Body of pancreas (tissue), 4 donors: ENCODE measurements at places on chromosomes 3 and 15. TPM values are rescaled to one million over a fixed set of nuclear protein-coding genes. Genes with fewer than 3 reads are reported as not detected.

Gene LARP6
- 20.0 TPM for total RNA-seq

Gene UROC1
- total RNA-seq = not detected

Gene BOC
- 29.6 TPM for total RNA-seq

Gene RTP4
- 2.0 TPM for total RNA-seq

Gene BCHE
- 0.52 TPM for total RNA-seq

Gene ASB14
- total RNA-seq = not detected

Gene MESP2
- total RNA-seq = 1.8 TPM

Gene MESD
- 22.3 TPM for total RNA-seq

Gene GPR62
- total RNA-seq = not detected

Gene SPINT1
- 110 TPM for total RNA-seq

Gene TM4SF4
- 149 TPM for total RNA-seq

DNA sequence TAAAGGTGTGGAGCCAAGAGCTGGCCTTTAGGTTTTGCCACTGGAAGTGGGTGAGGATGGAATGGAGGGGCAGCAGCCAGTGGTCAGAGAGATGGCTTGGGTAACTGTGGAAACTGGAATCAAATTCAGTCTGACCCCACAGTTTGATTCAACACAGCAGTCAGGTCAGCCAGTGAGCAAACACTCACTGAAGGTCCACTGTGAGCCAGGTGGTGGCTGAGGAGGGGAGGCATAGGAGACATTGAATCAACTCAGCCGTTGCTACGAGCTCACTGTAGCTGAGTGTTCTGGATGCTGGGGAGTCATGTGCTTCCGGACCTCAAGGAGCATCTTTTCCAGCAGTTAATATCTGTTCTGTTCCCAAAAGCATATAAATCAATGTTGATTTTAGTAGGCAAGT, 37.5 kb downstream of the LPP start:
- no peak overlapping the region for H3K4me3 ChIP-seq
- peaks cover 19% of the 10 kb centered on the region for H3K4me1 ChIP-seq
- H3K36me3 ChIP-seq = no peaks in the 10 kb centered on the region
- peak; percentile 28 for DNase-seq
- no peaks in the 10 kb centered on the region for H3K27me3 ChIP-seq

DNA sequence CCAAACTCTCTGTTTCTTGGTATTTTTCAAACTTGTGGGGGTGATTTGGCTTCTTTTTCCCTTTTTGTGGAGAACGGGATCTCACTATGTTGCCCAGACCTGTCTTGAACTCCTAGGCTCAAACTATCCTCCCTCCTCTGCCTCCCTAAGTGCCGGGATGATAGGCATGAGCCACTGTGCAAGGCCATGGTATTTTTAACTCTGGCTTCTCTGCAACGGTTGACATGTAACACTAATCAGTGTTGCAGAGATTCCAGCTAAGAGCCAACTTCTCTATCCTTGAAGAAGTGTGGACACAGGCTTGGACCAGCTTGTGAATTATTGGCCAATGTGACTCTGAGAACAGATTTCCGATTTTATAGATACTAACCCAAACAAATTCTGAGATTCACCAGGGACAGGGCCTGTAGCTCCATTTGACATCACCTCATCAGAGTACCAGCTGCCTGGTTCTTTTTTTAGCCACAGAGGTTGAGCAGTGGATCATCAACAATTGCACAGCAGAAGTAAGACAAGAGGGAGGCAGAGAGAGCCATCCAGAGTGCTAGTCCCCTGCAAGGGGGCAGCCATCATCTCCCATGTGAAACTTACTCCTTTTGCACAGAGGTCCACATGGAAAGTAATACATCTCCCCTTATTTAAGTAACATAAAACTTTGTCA, 98.1 kb upstream of the SYNPR start:
- no peak for DNase-seq
- H3K4me1 ChIP-seq = no peaks in the 10 kb centered on the region
- H3K36me3 ChIP-seq = no peaks in the 10 kb centered on the region
- H3K4me3 ChIP-seq = no peak overlapping the region
- H3K27ac ChIP-seq = no peak overlapping the region

DNA sequence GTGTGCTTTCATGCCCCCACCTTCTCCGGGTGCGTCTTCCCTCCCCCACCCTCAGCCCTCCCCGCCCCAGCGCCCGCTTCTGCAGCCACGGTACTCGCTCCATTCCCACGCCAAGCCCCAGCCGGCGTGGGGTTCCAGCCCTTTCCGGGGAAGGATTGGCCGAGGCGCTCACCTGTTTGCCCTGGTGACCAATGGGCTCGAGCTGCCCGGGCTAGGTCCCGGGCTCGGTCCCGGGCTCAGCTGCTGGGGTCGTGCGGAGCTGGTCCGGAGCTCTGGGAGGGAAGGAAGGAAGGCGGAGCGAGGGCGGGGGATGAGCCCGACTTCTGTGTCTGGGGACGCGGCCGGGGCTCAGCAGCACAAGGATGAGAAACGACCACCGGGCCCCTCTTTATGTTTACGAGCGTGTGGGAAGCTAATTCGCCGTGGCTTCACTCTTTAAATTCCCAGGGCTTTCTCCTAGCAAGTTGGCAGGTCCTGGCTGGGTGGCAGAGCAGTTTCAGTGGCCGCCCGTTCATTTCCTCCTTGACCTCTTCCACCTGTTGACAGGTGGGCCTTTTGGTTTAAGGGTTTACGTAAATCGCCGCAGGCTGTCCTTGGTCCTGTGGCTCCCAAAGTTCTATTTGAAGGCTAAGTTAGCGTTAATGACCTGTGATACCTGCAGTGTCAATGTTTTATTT, at the start of gene IGSF10:
Gene IGSF10, minus strand, starts transcription at position 288 of the 677 bp plus-strand sequence. CDS start 2,352 bp downstream, outside the sequence.
- H3K27ac ChIP-seq = no peak within 1 kb of the TSS
- DNase-seq = peak; percentile 46
- peaks cover 4% of the 10 kb centered on the region for H3K27me3 ChIP-seq
- H3K4me3 ChIP-seq = peak within 1 kb of the TSS; percentile 19

- no peak overlapping the region for H3K4me3 ChIP-seq
- DNase-seq = no peak
- H3K27ac ChIP-seq = no peak overlapping the region
- H3K4me1 ChIP-seq = no peaks in the 10 kb centered on the region
- H3K27me3 ChIP-seq = no peaks in the 10 kb centered on the region
These were observed 41.1 kb upstream of the CHRNB4 start for GRCh38 chr15:78682004-78682651.

DNA sequence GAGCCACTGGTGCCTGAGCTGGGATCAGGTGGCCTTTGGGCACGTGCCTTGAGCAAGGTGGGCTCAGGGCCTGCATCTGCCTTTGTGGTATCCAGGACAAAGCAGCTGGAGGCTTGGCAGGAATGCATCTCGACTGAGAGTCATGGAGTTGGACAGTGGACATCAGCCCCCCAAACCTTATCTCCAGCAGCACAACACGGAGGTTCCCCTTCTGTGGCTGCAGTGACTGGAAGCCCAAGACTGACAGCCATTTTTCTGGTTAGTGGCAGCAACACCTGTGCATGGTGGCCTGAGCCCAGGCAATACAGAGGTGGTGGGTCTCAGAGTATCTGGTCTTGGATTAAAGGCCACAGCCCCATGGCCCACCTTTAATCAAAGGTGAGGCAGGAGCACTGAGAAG, 27.8 kb upstream of the TSEN2 start:
- H3K36me3 ChIP-seq = no peaks in the 10 kb centered on the region
- H3K4me1 ChIP-seq = no peaks in the 10 kb centered on the region
- DNase-seq = no peak
- H3K27ac ChIP-seq = no peak overlapping the region
- no peaks in the 10 kb centered on the region for H3K27me3 ChIP-seq

- DNase-seq = no peak
- no peaks in the 10 kb centered on the region for H3K36me3 ChIP-seq
- H3K4me3 ChIP-seq = no peak overlapping the region
- H3K27ac ChIP-seq = no peak overlapping the region
- H3K27me3 ChIP-seq = no peaks in the 10 kb centered on the region
These were observed 6.9 kb downstream of the KIF7 start for GRCh38 chr15:89648106-89649012.

- no peaks in the 10 kb centered on the region for H3K27me3 ChIP-seq
- H3K27ac ChIP-seq = no peak overlapping the region
- no peaks in the 10 kb centered on the region for H3K4me1 ChIP-seq
- H3K4me3 ChIP-seq = no peak overlapping the region
- DNase-seq = no peak
These were observed 98.2 kb upstream of the PTPRG start for GRCh38 chr3:61463191-61463590.

- peak; percentile 13 for DNase-seq
- H3K4me3 ChIP-seq = no peak overlapping the region
These were observed 96.4 kb upstream of the IL12A start for GRCh38 chr3:159892171-159892795.

- peaks cover 7% of the 10 kb centered on the region for H3K4me1 ChIP-seq
- no peaks in the 10 kb centered on the region for H3K36me3 ChIP-seq
- no peaks in the 10 kb centered on the region for H3K27me3 ChIP-seq
These were observed 54.6 kb downstream of the EMC4 start for GRCh38 chr15:34279368-34279767.

DNA sequence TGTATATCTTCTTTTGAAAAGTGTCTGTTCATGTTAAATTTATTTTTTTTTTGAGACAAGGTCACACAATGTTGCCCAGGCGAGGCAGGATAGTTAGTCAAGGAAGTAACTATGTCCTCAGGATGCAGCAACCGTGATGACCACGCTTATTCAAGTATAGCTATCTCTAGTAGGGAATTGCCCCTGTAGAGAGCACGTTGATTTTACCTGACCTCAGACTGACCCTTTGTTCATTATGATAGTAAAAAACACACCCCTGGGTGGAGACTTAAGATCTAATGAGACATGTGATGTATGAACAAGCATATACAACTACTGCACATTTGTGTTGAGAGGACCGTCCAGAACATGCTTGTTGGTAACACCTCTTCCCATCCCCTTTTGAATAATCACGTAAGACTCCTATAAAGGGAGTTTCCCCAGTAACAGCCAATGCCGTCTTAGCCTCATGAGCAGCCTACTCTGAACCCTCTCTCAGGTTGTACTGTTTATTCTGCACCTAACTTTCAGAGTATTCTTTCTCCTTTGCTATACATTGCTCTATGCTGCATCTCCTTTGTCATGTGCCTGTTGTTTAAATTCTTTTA, 32.9 kb downstream of the ZNF621 start:
- no peaks in the 10 kb centered on the region for H3K36me3 ChIP-seq
- H3K4me1 ChIP-seq = no peaks in the 10 kb centered on the region
- H3K4me3 ChIP-seq = no peak overlapping the region
- DNase-seq = no peak
- H3K27ac ChIP-seq = no peak overlapping the region

DNA sequence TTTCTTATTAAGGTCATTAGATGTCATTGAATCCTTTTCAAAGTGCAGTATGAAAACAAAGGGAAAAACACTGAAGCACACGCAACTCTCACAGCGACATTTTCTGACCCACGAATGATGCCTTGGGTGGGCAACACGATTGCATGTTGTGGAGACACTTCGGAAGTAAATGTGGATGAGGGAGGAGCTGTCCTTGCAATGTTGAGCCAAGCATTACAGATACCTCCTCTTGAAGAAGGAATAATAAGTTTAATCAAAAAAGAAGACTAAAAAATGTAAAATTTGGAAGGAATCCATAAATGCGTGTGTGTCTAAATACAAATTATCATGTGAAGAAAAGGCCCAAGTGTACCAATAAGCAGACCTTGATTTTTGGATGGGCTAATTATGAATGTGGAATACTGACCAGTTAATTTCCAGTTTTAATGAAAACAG, 16.9 kb downstream of the THBS1 start:
- no peak overlapping the region for H3K4me3 ChIP-seq
- peaks cover 10% of the 10 kb centered on the region for H3K36me3 ChIP-seq
- no peaks in the 10 kb centered on the region for H3K27me3 ChIP-seq
- no peak overlapping the region for H3K27ac ChIP-seq
- H3K4me1 ChIP-seq = no peaks in the 10 kb centered on the region

DNA sequence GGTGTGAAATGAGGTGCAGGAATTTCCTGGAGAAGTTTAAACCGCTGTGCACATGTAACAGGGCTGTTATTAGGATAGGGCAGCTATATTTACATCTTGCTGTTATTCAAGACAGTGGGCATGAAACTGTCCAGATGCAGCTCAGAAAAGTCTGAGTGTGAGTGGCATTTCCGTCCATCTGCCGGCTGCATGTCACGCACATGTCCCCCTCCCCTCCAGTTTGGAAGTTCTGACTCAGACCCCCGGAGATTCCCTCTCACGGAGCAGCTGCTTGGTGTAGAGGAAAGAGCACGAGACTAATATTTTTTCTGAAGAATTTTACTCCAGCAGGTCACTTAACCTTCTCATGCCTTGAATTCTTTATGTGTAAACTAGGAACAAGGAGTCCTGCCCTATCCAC, 69.8 kb downstream of the FEM1B start:
- no peaks in the 10 kb centered on the region for H3K27me3 ChIP-seq
- no peak for DNase-seq
- no peak overlapping the region for H3K27ac ChIP-seq
- H3K4me3 ChIP-seq = no peak overlapping the region
- no peaks in the 10 kb centered on the region for H3K36me3 ChIP-seq

GRCh38 chr3:82082796-82083195, 321.4 kb upstream of the GBE1 start:
- H3K4me1 ChIP-seq = no peaks in the 10 kb centered on the region
- no peaks in the 10 kb centered on the region for H3K27me3 ChIP-seq
- no peak for DNase-seq
- H3K4me3 ChIP-seq = no peak overlapping the region
- H3K36me3 ChIP-seq = no peaks in the 10 kb centered on the region
- no peak overlapping the region for H3K27ac ChIP-seq

- no peak overlapping the region for H3K4me3 ChIP-seq
- H3K4me1 ChIP-seq = no peaks in the 10 kb centered on the region
- no peaks in the 10 kb centered on the region for H3K27me3 ChIP-seq
- H3K36me3 ChIP-seq = no peaks in the 10 kb centered on the region
- no peak for DNase-seq
These were observed 12.6 kb upstream of the GOLGA6L7 start for GRCh38 chr15:28861031-28861534.

- no peak overlapping the region for H3K4me3 ChIP-seq
- H3K27ac ChIP-seq = no peak overlapping the region
- H3K4me1 ChIP-seq = peaks cover 7% of the 10 kb centered on the region
- no peaks in the 10 kb centered on the region for H3K27me3 ChIP-seq
- H3K36me3 ChIP-seq = no peaks in the 10 kb centered on the region
These were observed 272.1 kb downstream of the UACA start for GRCh38 chr15:70491201-70491621.

GRCh38 chr3:56720849-56721248, 37.8 kb upstream of the TASOR start:
- H3K27me3 ChIP-seq = no peaks in the 10 kb centered on the region
- no peak overlapping the region for H3K27ac ChIP-seq
- DNase-seq = no peak
- peaks cover 5% of the 10 kb centered on the region for H3K4me1 ChIP-seq
- H3K36me3 ChIP-seq = no peaks in the 10 kb centered on the region
- no peak overlapping the region for H3K4me3 ChIP-seq

DNA sequence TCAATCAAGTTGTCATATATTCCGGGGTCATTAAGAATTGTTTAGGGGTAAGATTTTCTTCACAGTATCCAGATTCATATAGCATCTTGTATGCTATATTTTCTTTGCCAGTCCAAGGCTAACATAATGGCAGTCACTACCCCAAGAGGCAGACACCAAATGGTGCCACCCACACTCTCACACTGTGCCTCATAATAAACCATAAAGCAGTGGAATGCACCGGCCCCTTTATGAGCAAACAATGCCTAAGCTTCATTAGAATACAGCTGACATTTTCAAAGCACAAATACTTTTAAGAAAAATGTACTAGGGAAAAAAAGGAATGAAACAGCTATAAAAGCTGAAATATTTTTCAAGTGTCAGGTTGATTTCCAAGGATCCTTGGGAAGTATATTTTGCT, 121.6 kb downstream of the TFDP2 start:
- H3K27ac ChIP-seq = peak overlapping the region; percentile 47
- peaks cover 4% of the 10 kb centered on the region for H3K4me1 ChIP-seq
- H3K4me3 ChIP-seq = peak overlapping the region; percentile 28
- H3K27me3 ChIP-seq = no peaks in the 10 kb centered on the region
- DNase-seq = peak; percentile 25
- H3K36me3 ChIP-seq = no peaks in the 10 kb centered on the region

GRCh38 chr15:80367094-80367493, 37.1 kb upstream of the ARNT2 start:
- no peak for DNase-seq
- no peaks in the 10 kb centered on the region for H3K27me3 ChIP-seq
- no peak overlapping the region for H3K4me3 ChIP-seq
- no peaks in the 10 kb centered on the region for H3K36me3 ChIP-seq
